Activated T-cell treated with anti-CD3 and anti-CD28 coated beads for 24 hours (primary cell): ENCODE measurements at places on chromosomes 5 and 9.

DNA sequence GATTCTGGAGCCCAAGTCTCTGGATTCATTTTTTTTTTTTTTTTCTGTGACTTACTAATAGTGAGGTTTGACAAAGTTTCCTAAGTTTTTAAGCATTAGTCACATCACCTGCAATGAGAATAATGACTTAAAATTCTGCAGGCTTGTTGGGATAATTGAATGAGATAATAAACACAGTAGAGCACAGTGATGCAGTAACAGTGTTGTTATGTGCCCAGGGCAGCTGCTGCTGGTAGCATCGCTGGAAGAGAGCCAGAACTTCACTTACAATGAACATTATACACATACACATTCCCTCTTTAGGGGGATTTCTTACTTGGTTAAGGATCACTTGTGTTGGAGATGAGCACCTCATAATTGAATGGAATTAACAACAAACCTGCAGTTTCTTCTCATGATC, 78.9 kb downstream of the ALDH7A1 start:
- DNase-seq, result no peak

DNA sequence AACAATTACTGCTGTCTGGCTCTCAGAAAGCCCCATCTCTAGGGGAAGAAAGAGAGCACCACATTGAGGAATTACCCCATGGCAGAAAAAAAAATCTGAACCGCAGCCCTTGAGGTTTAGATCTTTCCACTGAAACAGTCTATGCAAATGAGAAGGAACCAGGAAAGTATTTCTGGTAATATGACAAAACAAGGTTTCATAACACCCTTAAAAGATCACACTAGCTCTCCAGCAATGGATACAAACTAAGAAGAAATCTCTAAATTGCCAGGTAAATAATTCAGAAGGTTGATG, 427.1 kb downstream of the PRELID2 start:
- no peak for DNase-seq

DNA sequence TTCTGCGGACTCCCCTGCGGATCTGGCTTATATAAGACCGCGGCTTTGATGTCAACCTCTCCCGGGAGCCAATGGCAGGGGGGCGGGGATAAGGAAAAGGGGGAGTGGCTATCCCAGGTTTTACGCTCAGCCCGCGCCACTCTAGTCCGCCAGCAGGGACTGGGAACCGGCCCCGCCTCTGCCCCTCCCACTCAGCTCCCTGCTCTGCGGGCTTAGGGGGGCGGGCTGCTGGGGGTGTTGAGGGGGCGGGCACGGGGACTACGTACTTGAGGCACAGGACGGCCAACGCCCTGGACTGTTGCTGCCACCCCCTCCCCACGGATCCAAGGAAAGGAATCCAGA, at the start of gene HAND1:
HAND1 (minus strand) TSS at position 4 of the 342 bp plus-strand sequence. CDS start 219 bp downstream, outside the sequence.
- no peak for DNase-seq

- DNase-seq, result no peak
Measured at GRCh38 chr5:62576570-62577170, 1.9 kb upstream of the LRRC70 start.

DNA sequence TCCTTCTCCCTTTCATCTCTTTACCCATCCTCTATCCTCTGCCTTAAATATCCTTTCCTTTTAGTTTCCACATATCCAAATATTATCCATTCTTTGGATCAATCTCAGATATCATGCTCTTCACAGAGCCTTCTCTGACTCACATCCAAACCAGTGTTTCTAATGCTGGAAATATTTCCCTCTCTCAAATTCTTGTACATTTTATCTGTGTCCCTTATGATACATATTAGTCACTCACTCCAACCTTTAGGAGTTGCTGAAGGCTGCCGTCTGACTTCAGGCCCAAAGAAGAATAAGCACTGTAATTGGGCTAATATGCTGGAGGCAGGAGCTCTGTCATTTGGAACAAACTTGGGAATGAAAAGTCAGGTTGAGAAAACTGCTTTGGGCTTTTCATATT, 156.4 kb upstream of the RUSC2 start:
- DNase-seq, result no peak

GRCh38 chr5:52560366-52560765, 227.3 kb upstream of the ITGA1 start:
- no peak for DNase-seq

GRCh38 chr9:77892955-77893514, 138.6 kb downstream of the GNAQ start:
- no peak for DNase-seq

GRCh38 chr5:147743678-147744374, 38.7 kb downstream of the JAKMIP2 start:
- DNase-seq, result no peak

- DNase-seq, result no peak
Measured at GRCh38 chr5:108788142-108788541, 40.4 kb downstream of the FER start.

GRCh38 chr5:36252722-36253365, 11.1 kb upstream of the NADK2 start:
- no peak for DNase-seq

DNA sequence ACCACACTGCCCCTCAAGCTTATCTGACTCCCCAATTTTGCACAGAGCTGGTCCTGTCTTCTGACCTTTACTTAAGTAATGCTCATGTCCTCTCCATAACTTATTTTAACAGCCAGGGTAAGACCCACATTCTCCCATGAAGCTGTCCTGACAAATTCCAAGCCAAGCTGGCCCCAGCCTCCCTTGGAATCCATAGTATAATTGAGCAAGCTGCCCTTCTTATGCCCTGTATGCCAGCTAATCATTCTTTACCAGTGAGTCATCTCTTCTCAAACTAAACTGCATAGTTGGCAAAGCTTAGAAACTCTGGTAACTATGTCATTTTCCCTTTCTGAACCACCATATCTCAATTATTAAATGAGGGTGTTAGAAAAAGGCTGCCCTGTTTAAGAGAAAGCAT, 92.4 kb downstream of the NFIB start:
- no peak for DNase-seq

GRCh38 chr5:9059920-9060691, 485.8 kb downstream of the SEMA5A start:
- DNase-seq, result no peak

GRCh38 chr9:2655411-2655901, 33.9 kb downstream of the VLDLR start:
- peak; percentile 24 for DNase-seq

- no peak for DNase-seq
Measured at GRCh38 chr5:89840906-89841305, 568.6 kb downstream of the CETN3 start.

GRCh38 chr5:75051217-75051751, 1.1 kb downstream of the GCNT4 start:
- no peak for DNase-seq

GRCh38 chr9:72022841-72023240, 37.6 kb downstream of the C9orf57 start:
- no peak for DNase-seq

GRCh38 chr5:87210076-87210475, 57.6 kb upstream of the RASA1 start:
- DNase-seq, result no peak

- peak; percentile 65 for DNase-seq
Measured at GRCh38 chr5:139458580-139459407, 3.7 kb downstream of the ECSCR start.

DNA sequence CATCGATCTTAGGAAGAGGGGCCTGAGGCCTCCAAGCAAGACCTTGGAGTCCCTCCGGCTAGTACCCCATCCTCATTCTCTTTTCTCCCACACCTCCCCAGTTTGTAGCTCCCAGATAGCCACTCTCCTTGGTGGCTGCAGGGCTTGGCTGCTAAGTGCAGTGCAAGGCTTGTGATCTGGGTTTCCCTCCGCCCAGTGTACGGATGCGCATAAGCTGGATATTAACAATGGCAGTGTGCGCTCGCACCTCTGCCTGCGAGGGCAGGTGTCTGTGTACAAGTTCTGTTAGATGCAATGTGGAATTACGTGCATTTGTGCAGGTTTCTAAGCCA, 71.0 kb upstream of the TBCA start:
- DNase-seq, result no peak

GRCh38 chr9:75695921-75696320, 194.6 kb upstream of the PCSK5 start:
- DNase-seq, result no peak

- DNase-seq, result no peak
Measured at GRCh38 chr9:84862810-84863287, 193.3 kb downstream of the NTRK2 start.

DNA sequence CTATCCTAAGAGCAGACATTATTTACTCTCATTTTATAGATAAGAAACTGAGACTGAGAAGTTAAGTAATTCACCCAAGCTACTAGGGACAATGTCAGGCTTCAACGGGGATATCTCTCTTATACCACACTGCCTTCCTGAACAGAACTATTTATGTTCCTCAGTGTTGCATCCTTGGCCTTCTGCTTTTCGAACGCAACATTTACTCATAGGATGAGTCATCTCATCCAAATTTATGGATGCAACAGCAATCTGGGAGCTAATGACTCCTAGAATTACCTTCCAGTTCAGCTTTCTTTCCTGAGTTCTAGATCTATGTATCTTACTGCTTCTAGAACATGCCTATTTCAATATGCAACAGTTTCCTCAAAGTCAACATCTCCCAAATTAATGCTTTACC, 103.6 kb upstream of the PAM start:
- DNase-seq, result no peak

GRCh38 chr5:78005021-78005785, 229.1 kb upstream of the TBCA start:
- no peak for DNase-seq

- DNase-seq, result no peak
Measured at GRCh38 chr5:102289251-102289899, 6.7 kb downstream of the SLCO4C1 start.

DNA sequence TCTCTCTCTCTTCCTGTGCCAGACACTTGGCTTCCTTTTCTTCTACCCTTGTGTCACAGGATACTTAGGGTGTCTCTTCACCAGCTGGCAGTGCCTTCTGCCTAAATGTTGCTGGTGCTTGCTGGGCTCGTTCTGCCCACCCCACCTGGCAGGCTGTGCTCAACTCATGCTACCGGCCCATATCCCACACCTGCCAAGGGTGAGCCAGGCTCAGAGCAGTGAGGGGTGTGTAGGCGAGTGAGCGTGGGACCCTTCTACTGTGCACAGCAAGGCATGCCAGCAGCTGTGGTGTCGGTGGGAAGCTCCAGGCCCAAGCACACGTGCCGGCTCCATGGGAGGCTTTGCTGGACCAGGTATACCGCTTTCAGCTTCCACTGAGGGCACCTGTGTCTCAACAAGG, 1626.7 kb upstream of the ACO1 start:
- DNase-seq, result no peak

DNA sequence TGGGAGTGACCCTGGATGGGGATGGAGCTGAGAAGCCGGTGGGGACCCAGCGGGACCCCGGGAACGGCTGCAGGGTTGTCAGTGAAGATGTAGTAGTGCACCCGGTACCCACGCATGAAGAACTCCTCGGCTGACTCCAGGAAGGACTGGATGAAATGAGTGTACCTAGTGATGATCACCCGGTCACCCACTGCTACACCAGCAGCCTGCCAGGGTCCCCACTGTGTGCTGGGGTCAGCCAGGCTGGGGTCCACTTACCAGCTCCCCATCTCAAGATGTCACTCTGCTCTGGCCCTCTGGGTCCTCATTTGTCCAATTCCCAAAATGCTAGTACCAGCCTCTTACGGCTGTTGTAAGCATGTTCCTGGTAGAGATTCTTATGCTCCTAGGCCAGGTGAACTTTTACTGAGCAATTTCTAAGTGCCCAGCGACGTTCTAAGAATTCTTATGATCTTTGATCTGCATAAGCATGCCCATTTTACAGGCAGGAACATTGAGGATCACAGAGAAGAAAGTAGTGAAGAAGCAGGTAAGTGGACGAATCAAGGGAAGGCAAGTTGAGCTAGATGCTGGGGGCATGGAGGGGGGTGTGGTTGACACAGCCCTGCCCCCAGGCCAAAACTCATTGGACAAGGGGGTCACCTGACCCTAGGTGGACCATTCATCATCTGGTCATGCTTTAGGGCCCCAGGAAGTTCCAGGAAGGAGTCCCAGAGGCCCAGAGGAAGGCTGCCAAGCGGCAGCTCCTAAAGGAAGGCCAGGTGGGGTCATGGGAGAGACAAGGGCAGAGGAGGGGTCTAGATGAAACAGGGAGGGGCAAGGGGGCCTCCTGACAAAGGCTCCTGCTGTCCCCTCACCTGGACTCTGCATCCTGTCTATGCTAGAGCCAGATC, 9.4 kb downstream of the GBGT1 start:
- no peak for DNase-seq

GRCh38 chr5:80348171-80348570, 28.4 kb downstream of the SPZ1 start:
- no peak for DNase-seq

- no peak for DNase-seq
Measured at GRCh38 chr9:70658765-70659164, 244.3 kb upstream of the KLF9 start.

DNA sequence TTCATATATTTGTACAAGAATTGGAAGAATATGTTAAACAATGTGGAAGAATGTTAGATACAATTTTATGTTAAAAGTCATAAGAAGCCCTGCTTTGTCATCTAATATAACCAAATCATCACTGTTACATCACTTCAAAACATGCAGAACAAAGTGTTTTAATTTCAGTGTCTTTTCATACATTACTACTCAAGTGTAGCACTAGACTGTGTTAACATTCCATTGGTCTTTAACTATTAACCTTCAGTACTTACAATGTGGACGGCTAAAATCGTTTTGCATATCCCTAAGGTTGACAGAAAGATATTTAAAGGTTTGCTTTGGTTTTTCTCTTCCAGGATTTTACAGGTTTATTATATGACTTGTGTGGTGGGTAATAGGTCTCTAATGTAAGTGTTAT, 50.9 kb downstream of the VCAN start:
- no peak for DNase-seq
